Hair follicular keratinocyte (primary cell): ENCODE measurements at places on chromosomes 7 and 10. TPM values are rescaled to one million over a fixed set of nuclear protein-coding genes. Genes with fewer than 3 reads are reported as not detected.

The SPDYE1 gene
- not detected in 2 replicates for total RNA-seq

The PRXL2A gene
- total RNA-seq = 34.5 and 39.3 TPM in 2 replicates

The CLDN4 gene
- total RNA-seq = 0.53 and 1.5 TPM in 2 replicates

The SLC39A12 gene
- not detected in 2 replicates for total RNA-seq

The MMRN2 gene
- 16.9 and 24.7 TPM in 2 replicates for total RNA-seq

The MALRD1 gene
- total RNA-seq = 0.08 and 0.16 TPM in 2 replicates

The ANKRD30A gene
- not detected in 2 replicates for total RNA-seq

The HOGA1 gene
- 0.55 and 1.2 TPM in 2 replicates for total RNA-seq

The TRPV6 gene
- total RNA-seq = 0.08 TPM in 1 of 2 replicates, not detected in the other

The ZNF365 gene
- total RNA-seq = 1.5 and 2.8 TPM in 2 replicates

The RAPGEF5 gene
- 5.8 and 7.6 TPM in 2 replicates for total RNA-seq

The CAMK1D gene
- total RNA-seq = 0.15 and 0.39 TPM in 2 replicates

The GNAI1 gene
- 40.9 and 59.4 TPM in 2 replicates for total RNA-seq

The VGF gene
- 0.08 TPM in 1 of 2 replicates, not detected in the other for total RNA-seq

The CD36 gene
- total RNA-seq = 0.47 TPM in 1 of 2 replicates, not detected in the other

The IL6 gene
- 3.3 TPM in 1 of 2 replicates, not detected in the other for total RNA-seq

The MYO1G gene
- 0.08 TPM in 1 of 2 replicates, not detected in the other for total RNA-seq

The SUN3 gene
- total RNA-seq = not detected in 2 replicates

The CPA2 gene
- 0.11 TPM in 1 of 2 replicates, not detected in the other for total RNA-seq

The TMEM178B gene
- total RNA-seq = under 0.01 TPM in 1 of 2 replicates, not detected in the other

The SLC26A3 gene
- total RNA-seq = not detected in 2 replicates

The VSTM4 gene
- 0.11 TPM in 1 of 2 replicates, not detected in the other for total RNA-seq

The SPDYE2 gene
- total RNA-seq = not detected in 2 replicates

The ATG9B gene
- total RNA-seq = 0.04 and 0.08 TPM in 2 replicates

The GDI2 gene
- total RNA-seq = 347 and 360 TPM in 2 replicates

The DRGX gene
- not detected in 2 replicates for total RNA-seq

The DENND2A gene
- total RNA-seq = 0.08 and 0.91 TPM in 2 replicates

The CHST15 gene
- 20.0 and 39.5 TPM in 2 replicates for total RNA-seq

The SPAG6 gene
- not detected in 2 replicates for total RNA-seq

The PDZD7 gene
- 0.23 and 0.94 TPM in 2 replicates for total RNA-seq

The GPR141 gene
- not detected in 2 replicates for total RNA-seq

The LOXL4 gene
- 0.04 and 0.16 TPM in 2 replicates for total RNA-seq

The UBE2D1 gene
- 12.3 and 13.4 TPM in 2 replicates for total RNA-seq

The RADIL gene
- total RNA-seq = not detected in 2 replicates

The HOXA7 gene
- 2.4 and 3.6 TPM in 2 replicates for total RNA-seq

The CPED1 gene
- 0.08 and 0.23 TPM in 2 replicates for total RNA-seq

The PAPOLB gene
- not detected in 2 replicates for total RNA-seq

The OR6V1 gene
- total RNA-seq = not detected in 2 replicates

The IFIT1B gene
- not detected in 2 replicates for total RNA-seq

The RSPH10B2 gene
- total RNA-seq = 0.19 TPM in 1 of 2 replicates, not detected in the other
